ENCODE measurements at places on chromosomes 6 and 20. TPM values are rescaled to one million over a fixed set of nuclear protein-coding genes. Genes with fewer than 3 reads are reported as not detected.

The PLN gene
- total RNA-seq, result not detected

The SOBP gene
- 1.8 TPM for total RNA-seq

The VTA1 gene
- total RNA-seq, result 59.0 TPM

The HLA-DOA gene
- total RNA-seq, result not detected

Data from bronchus fibroblast of lung (primary cell).